A549 treated with Hydrocortisone at 1 μM for 4 hours (cell line): ENCODE measurements at places on chromosomes 2 and 18. TPM values are rescaled to one million over a fixed set of nuclear protein-coding genes. Genes with fewer than 3 reads are reported as not detected.

The SAG gene
- total RNA-seq: not detected in 5 replicates

The C1QL2 gene
- total RNA-seq: 0.37 to 0.61 TPM (median 0.48 TPM) in 5 replicates

The CRACDL gene
- total RNA-seq: 3.9 to 4.3 TPM (median 4.0 TPM) in 5 replicates

The PSMA8 gene
- total RNA-seq: not detected in 5 replicates

The DYNC2LI1 gene
- total RNA-seq: 14.4 to 20.8 TPM (median 17.0 TPM) in 5 replicates

The PARD3B gene
- total RNA-seq: 0.61 to 1.5 TPM (median 0.94 TPM) in 5 replicates

The HRH4 gene
- not detected in 5 replicates for total RNA-seq

The PLCL1 gene
- total RNA-seq: 0.01 TPM in 1 of 5 replicates, not detected in the others

The CYP27A1 gene
- 0.05 to 0.21 TPM (median 0.15 TPM) in 5 replicates for total RNA-seq

The NPPC gene
- 0.21 to 0.37 TPM (median 0.28 TPM) in 4 of 5 replicates, not detected in the other for total RNA-seq

The UGT1A6 gene
- total RNA-seq: 0.47 to 1.5 TPM (median 1.1 TPM) in 5 replicates

The SCN2A gene
- 0.02 to 0.03 TPM in 2 of 5 replicates, not detected in the others for total RNA-seq

The ERBB4 gene
- total RNA-seq: not detected in 5 replicates

The HOXD1 gene
- 0.15 to 0.27 TPM (median 0.22 TPM) in 5 replicates for total RNA-seq

The MXD1 gene
- 1.8 to 2.8 TPM (median 2.2 TPM) in 5 replicates for total RNA-seq

The TTN gene
- total RNA-seq: under 0.01 to 0.01 TPM (median under 0.01 TPM) in 5 replicates

The LIMS3 gene
- total RNA-seq: not detected in 5 replicates

The ST8SIA5 gene
- 0.01 TPM in 1 of 5 replicates, not detected in the others for total RNA-seq

The UGP2 gene
- 95.9 to 143 TPM (median 113 TPM) in 5 replicates for total RNA-seq

The NEURL3 gene
- 0.61 to 1.8 TPM (median 0.75 TPM) in 5 replicates for total RNA-seq

The HNRNPLL gene
- total RNA-seq: 19.3 to 25.5 TPM (median 24.8 TPM) in 5 replicates

The SLC5A7 gene
- not detected in 5 replicates for total RNA-seq

The SIX3 gene
- total RNA-seq: 1.9 to 2.9 TPM (median 2.8 TPM) in 5 replicates

The NOSTRIN gene
- total RNA-seq: 1.3 to 2.7 TPM (median 2.1 TPM) in 5 replicates

The NRP2 gene
- total RNA-seq: 84.8 to 140 TPM (median 133 TPM) in 5 replicates
